ENCODE measurements at places on chromosomes 7 and 10.

- no peak for DNase-seq
Observed at GRCh38 chr10:90856964-90857634, 740 bp downstream of the HTR7 start.

DNA sequence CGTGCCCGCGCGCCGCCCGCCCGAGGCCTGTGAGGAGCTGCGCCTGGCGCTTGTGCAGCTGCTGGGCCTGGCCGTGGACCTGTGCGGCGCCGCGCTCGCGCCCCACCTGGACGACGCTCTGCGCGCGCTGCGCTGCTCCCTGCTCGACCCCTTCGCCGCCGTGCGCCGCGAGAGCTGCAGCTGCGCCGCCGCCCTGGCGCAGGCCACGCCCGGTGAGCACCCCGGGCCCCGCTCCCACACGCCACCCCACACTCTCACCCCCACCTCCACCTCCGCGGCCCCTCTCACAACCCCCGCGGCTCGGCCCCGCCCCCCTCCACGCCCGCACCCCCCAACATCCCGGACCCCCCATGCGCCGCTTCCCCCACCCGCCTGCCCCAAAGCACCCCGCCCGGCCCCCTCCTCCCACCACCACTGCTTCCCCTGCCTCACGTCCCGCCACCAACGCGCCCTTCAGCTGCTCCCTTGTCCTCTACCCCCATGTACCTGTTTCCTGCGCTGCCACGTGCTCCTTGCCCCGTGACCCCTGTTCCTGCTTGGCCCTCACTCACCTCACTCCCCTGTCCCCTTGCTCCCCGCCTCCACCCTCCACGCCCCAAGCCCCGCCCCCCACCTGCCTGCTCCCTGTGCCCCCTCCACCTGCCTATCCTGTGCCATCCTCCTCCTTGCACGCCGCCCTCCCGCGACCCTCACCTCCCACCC is at the start of gene PRKAR1B:
Gene PRKAR1B, minus strand, starts transcription at position 178 of the 702 bp plus-strand sequence. CDS start 15,776 bp downstream, outside the sequence.
- DNase-seq, result peak; percentile 8

GRCh38 chr7:142790555-142790954 is 19.8 kb downstream of the PRSS2 start:
- no peak for DNase-seq

DNA sequence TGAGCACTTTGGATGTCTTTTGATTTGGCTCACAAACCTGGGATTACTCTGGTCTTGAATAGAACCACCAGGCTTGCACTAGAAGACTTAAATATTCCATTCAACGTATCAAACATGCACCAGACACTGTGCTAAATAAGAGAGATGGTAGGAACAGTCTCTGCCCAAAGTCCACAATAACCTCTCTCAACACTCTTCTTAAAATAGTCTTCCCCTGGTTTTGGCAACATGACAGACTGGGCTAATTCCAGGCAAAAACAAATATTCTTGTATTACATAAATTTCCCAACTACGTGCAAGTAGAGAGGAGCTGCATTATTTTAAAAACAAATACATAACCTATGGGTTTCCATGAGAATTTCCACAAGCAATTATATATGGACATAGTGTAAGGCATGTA is 64.8 kb upstream of the PAPSS2 start:
- DNase-seq, result no peak

DNA sequence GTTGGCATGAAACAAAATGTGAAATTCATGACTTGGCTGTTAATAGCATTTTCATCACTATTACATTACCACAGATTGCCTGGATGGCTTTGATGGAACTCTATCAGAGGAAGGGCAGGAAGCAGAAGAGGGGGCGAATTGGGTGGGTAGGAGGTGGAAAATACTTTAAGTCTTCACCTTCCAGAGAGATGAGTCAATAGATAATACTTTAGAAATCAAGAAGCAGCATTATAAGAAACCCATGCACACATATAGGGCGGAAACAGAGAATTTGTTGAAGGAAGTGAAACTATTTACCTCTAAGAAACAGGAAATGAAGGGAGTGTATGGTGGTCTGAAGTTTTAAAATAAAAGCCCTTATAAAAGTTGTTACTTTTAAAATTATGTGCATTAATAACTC is 152.1 kb upstream of the TARP start:
- DNase-seq, result no peak

GRCh38 chr7:66356277-66356721 is 151.2 kb downstream of the TPST1 start:
- DNase-seq, result no peak

- DNase-seq, result no peak
Observed at GRCh38 chr7:91228327-91228726, 35.9 kb upstream of the FZD1 start.

DNA sequence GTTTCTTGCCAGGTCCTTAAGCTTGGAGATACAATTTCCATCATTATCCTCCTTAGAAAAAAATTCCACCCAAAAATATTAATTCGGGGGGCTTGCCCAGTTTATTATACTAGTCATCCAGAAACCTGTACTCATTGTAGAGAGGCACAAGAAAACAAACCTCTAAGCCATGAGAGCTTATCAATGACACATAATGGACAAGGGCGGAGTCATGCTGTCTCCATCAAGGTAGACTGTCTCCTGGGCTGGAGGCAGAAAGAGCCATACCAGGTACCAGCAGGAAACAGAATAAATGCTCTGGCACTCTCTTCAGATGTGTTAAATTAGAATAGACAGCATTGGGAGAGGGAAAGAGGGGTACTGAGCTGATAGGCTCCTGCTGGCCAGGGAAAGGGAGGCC is 69.8 kb upstream of the GSDME start:
- DNase-seq, result no peak

DNA sequence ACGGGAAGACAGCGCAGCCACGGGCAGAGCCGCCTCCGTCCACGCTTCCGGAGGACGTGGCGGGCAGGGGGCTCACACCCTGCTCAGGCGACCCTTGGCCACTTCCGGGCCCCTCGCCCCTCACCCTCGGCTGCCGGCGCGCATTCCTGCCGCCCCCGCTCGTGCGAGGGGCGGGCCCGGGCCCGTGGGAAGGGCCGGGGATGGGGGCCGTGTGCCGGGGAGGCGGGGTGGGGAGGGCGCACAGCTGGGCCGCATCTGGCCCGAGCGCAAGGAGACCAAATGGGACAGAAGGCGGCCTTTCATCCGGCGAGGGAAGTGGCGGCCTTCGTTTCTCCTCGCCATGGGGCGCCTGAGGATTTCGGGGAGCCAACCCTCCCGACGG is 846 bp upstream of the LFNG start:
- no peak for DNase-seq
